ENCODE measurements at places on chromosomes 7 and 10.

- DNase-seq: no peak
Observed at GRCh38 chr7:39602351-39602750, 21.0 kb upstream of the RALA start.

DNA sequence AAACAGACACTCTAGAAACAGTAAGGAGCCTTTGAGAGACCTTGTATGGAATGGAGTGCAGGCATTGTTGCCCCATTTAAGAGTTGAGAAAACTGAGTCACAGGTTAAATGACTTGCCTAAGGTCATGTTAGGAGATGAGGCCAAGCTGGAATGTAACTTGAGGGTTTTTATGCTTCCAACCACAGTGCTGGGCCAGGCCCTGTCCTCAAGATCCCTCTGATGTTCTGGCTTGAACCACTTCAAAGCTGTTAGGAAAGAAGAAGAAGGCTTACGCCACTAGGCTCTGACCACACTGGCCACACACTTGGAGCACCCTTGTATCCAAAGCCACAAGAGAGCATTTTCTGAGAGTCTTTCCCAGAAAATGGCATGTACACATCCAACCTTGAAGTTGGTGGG is 42.7 kb downstream of the PLAU start:
- DNase-seq: no peak

DNA sequence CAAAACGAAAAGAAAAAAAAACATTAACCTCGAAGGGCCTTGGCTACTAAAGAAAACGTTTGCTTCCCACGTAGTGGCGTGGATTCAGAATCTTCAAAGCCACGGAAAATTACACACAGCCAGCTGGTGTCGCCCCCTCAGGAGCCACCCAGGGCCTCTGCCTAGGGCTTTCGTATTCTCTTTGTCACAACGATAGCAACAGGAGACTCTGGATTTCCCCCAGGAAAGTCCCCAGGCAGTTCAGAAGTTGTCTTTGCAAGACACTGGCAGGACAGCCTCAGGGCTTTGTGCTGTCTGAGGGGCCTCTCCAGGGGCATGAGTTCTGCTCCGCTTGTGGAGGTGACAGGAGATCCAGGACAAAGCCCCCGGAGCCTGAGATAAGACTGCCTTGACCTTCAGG is 150.2 kb upstream of the INSYN2A start:
- no peak for DNase-seq

GRCh38 chr10:117264782-117265181 is 23.9 kb downstream of the SLC18A2 start:
- DNase-seq: no peak

DNA sequence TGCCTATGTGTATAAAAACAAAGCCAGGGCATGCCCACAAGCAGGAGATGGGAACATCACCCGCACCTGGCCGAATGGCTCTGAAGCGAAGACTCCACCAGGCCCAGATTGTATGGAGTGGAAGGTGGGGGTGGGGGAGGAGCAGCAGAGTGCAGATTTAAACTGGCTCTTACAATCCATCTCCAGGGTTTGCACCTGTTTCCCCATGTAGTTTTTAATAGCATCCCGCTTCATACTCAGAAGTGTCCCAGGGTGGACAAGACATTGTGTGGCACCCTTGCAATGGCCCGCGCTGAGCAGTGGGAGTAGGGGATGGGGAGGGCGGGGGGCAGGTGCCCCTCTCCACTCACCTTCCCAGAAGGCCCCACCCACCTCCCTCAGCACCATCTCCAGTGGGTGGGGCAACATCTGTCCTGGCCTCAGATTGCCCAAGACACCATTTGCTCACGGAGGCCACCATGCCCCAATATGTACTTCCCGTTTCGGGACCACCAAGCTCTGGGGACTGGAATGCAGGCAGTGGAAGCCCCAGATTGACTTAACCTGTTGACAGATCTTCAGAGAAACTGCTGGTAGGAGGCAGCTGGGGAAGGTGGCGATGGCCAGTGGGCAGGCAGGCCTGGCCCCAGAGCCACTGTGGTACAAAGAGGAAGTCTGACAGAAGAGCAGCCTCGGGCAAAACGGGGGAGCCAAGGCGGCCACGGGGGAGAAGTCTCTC is 23.0 kb downstream of the VSIR start:
- no peak for DNase-seq

- no peak for DNase-seq
Observed at GRCh38 chr7:24820730-24821044, 63.4 kb upstream of the GSDME start.

GRCh38 chr7:17043012-17043877 is 161.5 kb upstream of the AGR3 start:
- DNase-seq: no peak

Data from HS-27A (cell line).